ENCODE measurements at places on chromosomes 16 and 17.

- no peak for DNase-seq
Measured at GRCh38 chr17:55330344-55330933, 65.7 kb downstream of the HLF start.

DNA sequence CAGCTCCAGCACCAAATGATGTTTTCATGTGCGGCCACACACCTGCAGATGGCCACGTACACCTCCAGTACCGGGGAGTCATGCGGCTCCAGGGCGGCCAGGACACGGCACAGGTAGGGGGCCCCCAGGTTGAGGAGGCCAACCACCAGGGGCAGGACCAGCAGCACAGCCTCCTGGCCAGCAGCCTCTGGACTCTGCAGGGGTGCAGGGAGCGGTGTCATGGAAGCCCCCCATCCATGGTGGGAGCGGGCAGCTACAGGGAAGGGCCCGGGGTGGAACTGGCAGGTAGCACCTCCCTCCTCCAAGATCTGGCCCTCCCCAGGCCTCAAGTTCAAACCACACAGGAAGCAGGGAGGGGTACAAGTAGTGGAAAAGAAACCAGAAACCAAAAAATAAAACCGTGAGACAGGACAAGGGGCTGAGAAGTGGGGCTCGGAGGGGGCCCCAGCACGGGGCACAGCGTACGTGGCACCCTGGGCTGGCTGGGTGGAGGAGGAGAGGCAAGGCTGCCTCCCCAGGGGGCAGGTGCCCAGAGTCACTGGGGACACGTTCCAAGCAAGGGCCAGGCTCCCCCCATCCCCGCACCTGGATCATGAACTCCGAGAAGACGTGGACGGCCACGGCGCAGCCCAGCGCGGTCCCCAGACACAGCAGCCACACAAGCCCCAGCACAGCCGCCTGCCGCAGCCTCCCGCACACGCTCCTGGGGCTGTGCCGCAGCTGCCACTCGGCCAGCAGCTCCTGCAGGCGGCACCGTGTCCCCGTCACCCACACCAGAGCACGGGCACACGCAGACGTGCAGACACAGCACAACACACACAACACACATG, 7.4 kb downstream of the TMC6 start:
- DNase-seq, result no peak

- DNase-seq, result no peak
Measured at GRCh38 chr16:66705790-66706505, 9.4 kb upstream of the CMTM4 start.

- peak; percentile 5 for DNase-seq
Measured at GRCh38 chr17:29836643-29837042, 93.4 kb downstream of the SSH2 start.

DNA sequence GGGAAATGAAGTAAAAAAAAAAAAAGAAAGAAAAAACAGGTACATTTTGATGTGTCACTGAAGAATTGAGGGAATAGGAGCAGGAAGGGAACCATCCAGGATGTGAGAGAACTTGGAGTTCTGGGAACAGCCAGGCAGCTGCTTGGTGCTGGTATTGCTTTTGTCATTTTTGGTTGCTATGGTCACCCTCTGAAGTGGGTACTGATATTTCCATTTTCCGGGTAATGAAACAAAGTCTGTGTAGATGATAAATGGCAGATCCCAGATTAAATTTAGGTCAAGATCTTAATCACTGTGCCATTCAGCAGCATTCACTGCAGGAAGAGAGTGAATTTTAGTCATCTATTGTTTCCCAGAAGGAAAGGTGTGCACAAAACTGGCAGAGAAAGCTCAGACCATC, 93.6 kb downstream of the ABCA8 start:
- no peak for DNase-seq

DNA sequence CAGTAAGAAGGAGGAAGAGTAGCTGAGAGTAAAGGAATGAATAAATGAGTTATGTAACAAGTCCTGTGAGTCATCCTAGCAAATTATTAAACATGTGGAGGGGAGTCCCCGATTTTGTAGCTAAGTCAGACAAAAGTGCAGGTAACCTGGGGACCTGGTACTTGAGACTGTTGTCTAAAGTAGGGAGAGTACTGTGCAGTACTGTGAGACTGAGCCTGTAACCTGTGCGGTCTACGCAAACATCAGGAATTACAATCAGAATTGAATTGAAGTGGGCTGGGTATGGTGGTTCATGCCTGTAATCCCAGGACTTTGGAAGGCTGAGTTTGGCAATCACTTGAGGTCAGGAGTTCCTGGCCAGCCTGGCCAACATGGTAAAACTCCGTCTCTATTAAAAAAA, 35.7 kb downstream of the IKZF3 start:
- no peak for DNase-seq

DNA sequence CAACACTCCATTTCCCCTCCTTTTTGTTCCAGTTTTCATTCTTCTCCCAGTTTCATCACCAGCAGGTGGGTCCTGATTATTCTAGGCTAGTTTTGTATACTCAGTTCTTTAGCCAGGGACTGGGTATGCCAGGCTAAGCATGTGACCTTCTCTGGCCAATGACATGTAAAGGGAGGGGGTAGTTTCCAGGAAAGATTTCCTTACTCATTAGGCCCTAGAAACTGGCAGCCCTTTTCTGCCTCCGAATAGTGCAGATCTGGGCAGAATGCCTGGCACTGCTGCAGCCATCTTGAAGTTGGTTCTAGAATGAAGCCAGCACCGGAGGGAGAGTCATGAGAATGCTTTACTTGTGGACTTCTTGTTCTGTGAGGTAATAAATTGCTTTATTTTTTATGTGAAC, 126.9 kb upstream of the AXIN2 start:
- no peak for DNase-seq

DNA sequence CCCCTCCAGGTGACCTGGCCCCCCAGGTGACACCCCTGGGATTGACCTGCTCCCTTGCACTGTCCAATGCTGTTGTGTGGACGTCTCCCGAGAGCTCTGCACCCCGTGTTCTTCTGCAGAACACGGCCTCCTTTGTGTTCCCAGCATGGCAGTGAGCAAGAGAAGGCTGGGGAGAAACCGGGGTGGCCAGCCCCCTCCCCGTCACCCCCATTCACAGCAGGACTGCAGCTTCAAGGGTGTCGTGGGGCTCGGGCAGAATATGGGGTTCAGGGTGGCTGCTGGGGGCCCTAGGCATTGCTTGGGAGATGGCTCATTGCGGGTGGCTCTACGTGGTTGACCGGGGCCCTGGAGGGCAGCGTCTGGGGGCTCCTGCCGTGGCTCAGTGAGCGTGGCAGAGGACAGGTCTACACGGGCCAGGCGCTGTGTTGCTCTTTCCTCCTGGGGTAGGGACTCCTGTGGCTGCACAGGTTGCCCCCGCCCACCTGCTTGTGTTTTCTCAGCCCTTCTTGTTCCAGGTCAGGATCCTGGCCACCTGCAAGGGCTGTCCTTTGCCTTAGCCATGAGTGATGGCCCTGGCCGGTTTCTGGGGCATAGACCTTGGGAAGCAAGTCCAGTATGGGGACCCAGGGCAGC, 12.5 kb downstream of the GSE1 start:
- DNase-seq, result no peak

DNA sequence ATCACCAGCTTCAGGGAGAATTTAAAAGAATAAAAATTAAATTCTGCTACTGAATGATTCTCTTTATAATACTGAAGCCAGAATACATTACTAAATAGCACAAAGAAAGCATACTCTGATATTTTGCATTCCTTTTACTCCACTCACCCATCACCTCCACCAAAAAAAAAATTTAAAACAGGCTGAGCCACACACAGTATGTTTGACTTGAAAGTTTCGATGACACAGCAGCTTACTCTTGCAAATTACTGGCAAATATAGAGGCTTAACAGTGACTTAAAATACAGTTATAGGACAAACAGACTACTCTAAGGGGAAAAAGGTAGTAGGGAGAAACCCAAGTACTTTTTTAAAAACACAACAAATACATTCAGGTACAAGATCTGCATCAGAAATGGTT, 39.2 kb downstream of the GPATCH8 start:
- peak; percentile 62 for DNase-seq

DNA sequence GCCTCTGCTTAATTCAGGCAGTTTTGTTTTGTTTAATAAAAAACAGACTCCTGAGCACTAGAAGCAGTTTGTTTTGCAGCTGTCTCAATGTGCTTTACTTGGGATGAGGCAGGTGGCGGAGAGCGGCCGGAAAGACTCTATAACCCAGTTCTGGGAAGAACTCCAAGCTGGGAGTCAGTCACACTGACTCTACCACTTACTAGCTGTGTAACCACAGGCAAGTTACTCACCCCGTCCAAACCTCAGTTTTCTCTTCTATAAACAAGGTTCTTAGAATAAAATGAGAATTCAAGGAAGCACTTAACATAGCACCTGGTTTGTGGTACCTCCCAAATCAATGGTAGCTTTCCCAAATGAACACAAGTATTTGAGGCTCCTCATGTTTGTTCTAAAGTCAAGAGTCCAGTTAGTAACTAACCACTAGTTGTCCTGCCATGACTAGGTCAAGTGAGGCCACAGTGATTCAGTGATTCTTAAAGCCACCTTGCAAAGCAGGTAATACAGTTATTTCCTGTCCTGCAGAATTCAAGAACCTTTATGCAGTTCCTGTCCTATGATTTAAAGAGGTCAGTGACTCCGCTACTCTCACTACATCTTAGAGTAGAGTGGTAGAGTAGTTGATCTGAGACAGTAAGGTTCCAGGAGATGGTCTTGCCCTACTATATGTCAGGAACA, 2.7 kb downstream of the TXNDC17 start:
- peak; percentile 93 for DNase-seq

GRCh38 chr17:14245629-14246028, 9.0 kb upstream of the CDRT15 start:
- DNase-seq, result no peak

DNA sequence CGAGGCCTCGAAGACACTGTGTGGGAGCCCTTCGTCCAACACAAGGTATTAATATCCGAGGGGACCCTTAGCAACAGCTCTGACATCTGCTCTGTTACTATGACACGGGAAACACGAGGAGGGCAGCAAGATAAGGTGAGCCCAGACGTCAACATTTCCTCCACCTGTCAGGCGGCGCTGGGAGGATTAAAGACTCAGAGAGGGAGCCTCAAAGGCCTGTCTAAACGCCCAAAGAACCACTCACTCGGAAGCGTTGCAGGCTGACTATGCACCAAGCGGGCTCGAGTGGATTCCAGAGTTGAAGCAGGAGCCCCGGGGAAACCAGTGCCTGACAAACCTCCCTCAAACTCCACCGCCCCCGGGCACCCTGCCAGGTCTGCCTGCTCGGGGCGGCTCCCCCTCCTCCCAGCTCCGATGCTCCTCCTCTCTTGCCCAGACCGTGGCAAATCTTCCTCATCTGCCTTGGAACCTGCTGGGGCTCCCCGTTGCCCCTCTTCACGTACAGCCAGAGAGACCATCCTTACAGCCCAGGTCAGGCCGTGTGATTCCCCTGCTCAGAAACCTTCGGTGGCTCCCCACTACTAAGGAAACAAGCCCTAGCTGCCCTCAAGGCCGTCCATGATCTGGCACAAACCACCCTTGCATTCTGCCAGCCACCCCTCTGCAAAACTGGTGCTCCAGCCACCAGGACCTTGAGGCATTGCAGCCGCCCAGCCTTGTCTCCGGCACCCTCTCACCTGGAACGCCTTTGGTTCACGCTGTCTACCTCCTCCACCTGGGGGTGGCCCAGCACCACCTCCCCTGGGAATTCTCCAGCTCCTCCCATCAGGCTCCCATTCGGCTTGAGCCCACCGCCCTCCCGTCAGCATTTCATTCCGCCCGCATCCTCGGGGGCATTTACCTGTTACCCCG, 16.2 kb downstream of the RPH3AL start:
- DNase-seq, result no peak

Measured in GM23248 (cell line).